ENCODE measurements at places on chromosomes 11 and 22.

DNA sequence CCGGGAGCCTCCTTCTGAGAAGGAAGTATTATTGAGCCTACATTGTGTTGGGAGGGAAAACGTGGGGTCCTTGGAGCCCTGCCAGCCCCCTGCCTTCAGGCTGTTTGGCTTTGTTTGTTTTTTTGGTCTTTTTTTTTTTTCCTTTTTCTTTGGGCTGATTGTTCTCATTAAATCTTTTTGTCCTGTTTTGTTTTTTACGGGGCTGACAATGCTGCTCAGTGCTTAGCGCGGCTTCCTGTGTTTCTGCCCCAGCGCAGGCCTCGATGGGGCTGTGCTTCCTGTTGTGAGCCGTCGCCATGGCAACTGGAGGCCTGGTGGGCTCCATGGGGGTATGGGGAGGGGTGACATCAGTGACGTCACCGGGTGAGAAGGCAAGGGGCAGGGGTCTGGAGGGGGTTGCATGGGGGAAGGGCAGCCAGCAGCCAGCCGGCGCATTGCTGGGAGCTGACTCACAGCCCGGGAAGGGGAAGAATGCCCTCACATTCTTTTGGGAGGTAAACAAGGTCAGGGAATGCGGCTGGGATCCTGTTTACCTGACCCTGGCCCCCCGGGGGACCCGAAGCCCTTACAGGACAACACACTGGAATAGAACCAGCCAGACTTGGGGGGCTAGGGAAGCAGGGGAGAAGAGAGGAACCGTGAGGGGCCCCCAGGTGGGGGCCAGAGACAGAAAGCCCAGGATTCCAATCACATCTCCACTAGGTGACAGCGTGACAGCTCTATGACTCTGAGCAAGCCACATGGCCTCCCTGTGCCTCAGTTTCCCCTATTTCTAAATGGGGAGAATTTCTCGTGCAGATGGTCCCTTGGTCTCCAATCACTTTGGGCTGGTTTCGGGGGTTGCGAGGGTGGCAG is 22.2 kb upstream of the CBX7 start:
- peak; percentile 91 for DNase-seq

DNA sequence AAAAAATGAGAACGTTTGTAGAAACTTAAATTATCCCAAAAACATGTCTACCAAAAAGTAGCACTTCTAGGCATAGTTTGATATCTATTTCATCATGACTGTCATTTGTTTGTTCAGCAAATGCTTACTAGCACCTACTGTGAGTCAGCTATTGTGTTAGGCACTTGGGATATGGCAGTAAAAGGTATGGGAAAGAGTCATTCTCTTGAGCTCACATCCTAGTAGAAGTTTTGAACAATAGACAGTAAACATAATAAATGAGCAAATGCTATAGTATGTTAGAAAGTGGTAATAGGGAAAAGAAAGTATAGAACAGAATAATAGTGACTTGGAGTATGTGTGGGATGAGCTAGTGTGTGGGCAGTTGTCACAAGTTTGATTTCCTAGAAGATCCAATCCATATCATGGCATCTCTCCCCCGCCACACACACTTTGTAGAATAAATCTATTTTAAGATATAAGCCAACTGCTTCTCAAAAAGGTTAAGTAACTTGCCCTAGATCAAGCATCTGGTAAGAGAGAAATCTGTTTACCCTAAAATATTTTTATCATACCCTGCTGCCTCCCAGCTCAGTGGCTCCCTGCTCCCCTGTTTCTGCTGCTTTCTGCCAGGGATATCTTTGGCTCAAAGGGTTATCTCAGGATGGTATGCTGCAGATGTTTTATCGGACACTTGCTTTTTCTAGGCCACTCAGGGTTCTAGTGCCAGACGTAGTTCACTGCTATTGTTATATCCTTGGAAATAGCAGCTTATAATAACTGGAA is 129.7 kb downstream of the NCAM1 start:
- no peak for DNase-seq

GRCh38 chr11:3121931-3122774 is 43.0 kb downstream of the OSBPL5 start:
- DNase-seq: no peak

DNA sequence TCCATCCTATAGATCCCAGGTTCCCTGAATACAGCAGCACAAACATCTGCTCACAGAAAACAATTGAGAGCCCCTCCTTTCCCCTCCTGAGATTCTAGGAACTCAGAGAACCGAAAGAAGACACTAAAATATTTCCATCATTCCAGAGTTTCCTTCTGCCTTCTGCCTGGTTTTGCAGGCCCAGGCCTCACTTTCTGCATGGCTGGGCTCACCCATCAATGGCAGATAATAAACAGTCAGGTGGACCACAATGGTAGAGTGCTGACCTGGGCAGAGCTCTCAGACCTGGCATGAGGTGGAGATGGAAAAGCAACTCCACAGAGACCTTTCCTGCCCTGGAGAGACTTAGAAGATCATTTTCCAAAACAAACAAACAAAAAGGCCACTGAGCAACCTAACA is 389.1 kb downstream of the NXPE2 start:
- DNase-seq: no peak

DNA sequence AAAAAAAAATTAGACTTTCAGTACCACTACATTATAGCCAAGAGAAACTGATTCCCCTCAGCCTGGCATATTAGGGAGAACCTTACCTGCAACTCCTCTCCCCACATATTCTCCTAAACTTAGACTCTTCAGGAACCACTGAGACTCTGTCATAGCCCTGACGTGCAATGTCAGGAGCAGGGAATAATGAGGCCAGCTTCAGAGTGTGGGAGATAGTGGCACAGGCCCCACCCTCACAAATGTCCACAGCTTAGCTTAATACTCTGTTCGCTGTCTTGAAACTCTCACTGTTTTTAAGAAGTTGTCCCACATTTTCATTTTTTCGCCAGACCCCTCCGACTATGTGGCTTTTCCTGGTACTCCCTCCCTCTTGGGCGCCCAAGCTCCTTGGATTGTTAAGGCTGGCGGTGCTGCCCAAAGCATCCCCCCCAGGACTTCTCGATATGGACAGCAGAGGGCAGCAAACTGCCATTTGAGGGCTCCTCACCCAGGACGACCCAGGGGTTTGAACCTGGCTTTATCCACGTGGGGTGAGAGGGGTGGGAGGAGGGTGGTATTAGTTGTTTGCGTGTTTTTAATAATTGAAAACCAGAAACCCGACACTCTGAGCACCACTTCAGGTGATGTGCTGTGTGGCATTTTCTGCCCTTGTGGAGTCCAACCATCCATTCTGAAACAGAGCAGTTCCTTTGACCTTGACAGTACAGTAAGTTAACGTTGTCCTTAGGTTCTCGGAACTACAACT is 45.2 kb upstream of the RASSF10 start:
- peak; percentile 51 for DNase-seq
